ENCODE measurements at places on chromosomes 3 and 15. TPM values are rescaled to one million over a fixed set of nuclear protein-coding genes. Genes with fewer than 3 reads are reported as not detected.

The CD96 gene
- total RNA-seq, result not detected

- no peak for DNase-seq
Measured at GRCh38 chr15:67849538-67849937, 9.7 kb upstream of the RNU6-1 start.

The CDHR4 gene
- not detected for total RNA-seq

DNA sequence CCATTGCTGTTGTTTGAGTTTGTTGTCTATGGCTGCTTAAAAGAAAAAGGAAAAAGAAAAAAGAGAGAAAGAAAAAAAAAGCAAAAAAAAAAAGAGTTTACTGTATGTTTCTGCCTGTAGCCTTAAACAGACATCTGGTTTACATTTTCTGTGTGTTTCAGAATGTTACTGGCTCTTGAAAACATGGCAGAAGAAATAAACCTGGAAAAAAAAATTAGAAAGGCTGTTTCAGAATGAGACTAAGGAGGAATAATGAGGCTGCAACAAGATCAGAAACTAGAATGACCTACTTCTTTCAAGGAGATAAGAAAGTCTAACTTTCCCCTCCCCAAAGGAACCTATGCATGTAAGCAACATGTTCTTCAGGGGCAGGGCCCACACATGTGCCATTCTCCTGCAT is 292.1 kb downstream of the DIPK2A start:
- no peak for DNase-seq

DNA sequence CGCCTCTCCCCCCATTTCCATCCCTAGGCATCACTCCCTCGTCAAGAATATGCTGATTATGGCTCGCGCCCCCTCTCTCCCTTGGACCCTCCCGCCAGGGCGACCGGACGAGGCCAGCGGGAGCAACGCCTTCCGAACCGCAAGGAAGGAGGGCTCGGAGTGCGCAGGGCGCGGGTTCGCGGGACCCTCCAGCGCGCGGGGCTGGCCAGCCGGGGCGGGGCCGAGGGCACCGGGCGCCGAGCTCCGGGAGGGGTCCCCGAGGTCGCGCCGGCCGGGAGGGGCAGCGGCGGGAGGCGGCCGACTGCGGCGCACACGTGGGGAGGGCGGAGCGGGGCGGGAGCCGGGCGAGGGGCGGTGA is 483 bp downstream of the EHD4 start:
- peak; percentile 57 for DNase-seq
